MG63 (cell line): ENCODE measurements at places on chromosomes 11 and 22. TPM values are rescaled to one million over a fixed set of nuclear protein-coding genes. Genes with fewer than 3 reads are reported as not detected.
A peak's percentile ranks its signal among the peaks of the same experiment; 100 is the strongest.

FAM227A gene
- total RNA-seq: 0.33 TPM in 1 of 2 replicates, not detected in the other

- no peak for DNase-seq
Measured at GRCh38 chr11:109249597-109249996, 172.4 kb upstream of the C11orf87 start.

- no peak for DNase-seq
Measured at GRCh38 chr11:45209000-45209879, 62.8 kb downstream of the PRDM11 start.

GRCh38 chr22:28112548-28113043, 193.5 kb upstream of the PITPNB start:
- peak; percentile 85 for DNase-seq
